Karpas-422 (cell line): ENCODE measurements at places on chromosomes 1 and 21.

- DNase-seq: no peak
These were observed 74.5 kb downstream of the ITPKB start for GRCh38 chr1:226664413-226665101.

- no peak for DNase-seq
These were observed 804.6 kb upstream of the ADGRL4 start for GRCh38 chr1:79811173-79811572.

- no peak for DNase-seq
These were observed 109.0 kb downstream of the HIVEP3 start for GRCh38 chr1:41809692-41810091.

DNA sequence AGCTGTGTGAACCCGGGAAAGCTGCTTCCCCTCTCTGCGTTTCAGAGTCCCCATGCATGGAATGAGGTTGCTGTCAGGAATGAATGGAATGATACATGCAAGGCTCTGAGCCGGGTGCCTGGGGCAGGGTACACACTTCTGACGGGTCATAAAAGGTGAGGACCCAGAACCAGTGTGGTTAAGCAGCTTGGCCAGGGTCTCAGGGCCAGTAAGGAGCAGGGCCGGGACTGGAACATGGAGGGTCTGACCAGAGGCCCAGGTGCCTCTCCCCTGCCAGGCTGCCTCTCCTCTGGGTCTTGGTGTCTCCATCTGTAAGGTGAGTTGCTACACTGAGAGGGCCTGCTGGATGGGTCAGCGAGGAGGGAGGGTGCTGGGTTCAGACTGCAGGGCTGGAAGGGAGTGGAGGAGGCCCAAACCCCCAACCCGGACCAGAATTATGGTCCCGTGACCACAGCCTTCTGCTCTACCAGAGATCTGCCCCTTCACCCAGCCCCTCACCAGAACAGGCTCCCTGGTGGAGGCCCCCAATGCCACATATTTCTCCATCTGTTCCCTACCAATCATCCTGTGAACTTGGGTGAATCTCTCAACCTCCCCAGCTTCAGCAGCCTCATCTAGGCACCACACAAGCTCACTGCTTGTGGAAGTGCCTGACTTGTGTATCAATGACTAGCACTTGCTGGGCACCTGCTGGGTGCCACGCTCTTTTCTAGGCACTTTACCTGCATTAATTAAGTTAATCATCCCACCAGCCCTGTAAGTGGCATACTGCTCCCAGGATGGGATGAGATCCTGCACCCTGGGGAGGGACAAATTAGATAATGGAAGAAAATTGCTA is 16.2 kb upstream of the LRP8 start:
- DNase-seq: no peak

GRCh38 chr21:14070049-14070893 is 140.5 kb downstream of the LIPI start:
- DNase-seq: no peak

- no peak for DNase-seq
These were observed 10.7 kb downstream of the SPEN start for GRCh38 chr1:15858069-15858670.

DNA sequence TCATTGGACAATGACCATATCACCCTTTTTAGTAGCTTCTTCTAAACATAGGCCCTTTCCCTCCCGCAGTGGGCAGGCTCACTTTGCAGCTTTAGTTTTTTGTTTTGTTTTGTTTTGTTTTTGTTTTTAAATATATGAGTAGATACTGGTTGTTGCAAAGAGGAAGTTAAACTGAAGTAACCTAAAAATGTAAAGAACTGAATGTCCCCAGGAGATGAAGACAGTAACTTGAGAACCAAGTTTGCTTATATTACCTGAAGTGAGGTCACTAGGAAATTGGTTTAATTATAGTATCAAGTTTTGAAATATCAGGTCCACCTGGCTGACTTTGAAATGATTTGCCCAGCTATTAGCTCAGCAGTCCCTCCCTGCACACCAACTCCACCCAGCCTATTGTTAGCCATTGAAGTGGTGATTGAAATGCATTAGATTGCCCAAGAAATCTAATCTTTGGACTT is 18.2 kb downstream of the SMAP2 start:
- peak; percentile 66 for DNase-seq

DNA sequence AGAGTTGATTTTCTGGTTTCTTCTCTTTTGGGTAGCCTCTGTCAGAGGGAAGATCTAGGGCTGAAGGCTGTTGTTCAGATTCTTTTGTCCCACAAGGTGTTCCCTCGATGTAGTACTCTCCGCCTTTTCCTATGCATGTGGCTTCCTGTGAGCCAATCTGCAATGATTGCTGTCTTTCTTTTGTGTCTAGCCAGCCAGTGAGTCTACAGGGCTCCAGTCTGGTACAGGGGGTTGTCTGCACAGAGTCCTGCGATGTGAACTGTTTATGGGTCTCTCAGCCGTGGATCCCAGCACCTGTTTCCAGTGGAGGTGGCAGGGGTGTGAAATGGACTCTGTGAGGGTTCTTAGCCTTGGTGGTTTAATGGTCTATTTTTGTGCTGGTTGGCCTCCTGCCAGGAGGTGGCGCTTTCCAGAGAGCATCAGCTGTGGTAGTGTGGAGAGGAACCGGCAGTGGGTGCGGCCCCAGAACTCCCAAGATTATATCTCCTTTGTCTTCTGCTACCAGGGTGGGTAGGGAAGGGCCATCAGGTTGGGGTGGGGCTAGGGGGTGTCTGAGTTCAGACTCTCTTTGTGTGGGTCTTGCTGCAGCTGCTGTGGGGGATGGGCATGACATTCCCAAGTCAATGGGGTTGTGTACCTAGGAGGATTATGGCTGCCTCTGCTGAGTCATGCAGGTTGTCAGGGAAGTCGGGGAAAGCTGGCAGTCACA is 81.3 kb upstream of the C21orf91 start:
- peak; percentile 46 for DNase-seq

DNA sequence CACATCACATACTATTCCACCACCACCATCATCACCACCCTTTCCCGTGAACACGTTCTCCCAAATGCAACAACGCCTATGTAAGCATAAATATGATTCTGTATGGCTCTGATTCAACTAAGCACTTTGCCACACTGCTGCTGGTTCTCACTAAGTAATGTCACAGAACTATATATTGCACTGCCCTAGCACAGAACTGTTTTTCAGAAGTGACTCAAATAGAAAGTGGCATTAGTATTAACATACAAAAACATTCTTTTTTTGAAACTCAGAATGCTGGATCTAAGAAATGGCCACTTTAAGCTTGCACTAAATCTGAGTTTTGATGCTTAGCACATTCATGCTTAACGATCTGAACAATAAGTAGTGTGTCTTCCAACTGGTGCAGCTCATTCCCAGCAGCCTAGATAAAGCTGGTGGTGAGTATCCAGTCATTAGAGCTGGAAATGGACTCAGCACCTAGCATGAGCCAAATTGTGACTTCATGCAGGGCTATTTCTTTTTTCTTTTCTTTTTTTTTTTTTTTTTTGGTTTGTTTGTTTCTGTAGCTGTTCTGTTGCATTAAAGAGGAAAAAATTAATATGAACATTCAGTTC is 46.2 kb upstream of the ZC3H11B start:
- no peak for DNase-seq

DNA sequence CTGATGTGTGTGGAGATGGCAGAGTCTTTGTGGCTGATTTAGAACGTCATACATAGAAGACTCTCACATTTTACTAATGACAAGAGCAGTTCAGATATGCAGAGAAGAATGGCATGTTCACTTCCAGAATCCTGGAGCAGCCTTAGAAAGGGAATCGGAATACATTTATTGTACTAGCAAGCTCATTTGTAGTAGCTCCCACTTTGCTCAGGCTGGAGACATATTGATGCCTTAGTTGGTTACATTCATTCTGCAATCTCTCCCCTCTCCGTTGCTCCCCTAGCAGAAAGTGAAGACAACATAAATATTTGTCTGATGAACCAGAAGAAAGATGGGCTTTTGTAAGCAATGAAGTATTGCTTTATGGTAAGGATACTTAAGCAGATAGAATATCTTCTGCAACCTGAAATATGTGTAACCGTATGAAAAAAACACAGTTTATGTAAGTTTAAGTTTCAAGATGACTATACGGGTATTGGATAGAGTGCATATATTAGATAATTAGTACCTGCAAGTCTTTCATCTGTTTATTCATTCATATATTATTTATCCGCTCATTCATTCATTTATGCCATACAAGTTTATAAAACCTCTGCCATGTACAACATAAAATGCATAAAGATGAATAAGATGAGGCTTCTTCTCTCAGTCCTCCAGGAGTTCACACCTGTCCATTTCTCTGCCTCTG is 135.7 kb downstream of the CNIH3 start:
- no peak for DNase-seq

DNA sequence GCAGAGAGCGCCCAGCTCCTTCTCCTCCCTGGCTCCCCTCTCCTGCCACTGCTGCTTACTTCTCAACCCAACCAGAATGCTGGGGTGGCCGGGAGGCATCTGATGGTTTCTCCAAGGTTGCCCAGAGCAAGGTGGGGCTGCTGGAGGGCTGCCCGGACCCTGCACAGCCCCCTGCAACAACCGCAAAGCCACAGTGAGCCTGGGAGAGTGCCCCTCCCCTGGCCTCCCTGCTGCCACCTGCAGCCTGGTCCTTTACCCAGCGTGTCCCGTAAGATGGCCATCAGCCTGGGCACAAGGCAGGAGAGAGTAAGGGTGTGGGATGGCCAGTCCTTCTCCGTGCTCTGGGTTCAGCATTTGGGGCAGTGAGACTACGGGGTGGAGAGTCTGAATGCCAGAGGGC is 17.0 kb downstream of the MX2 start:
- DNase-seq: no peak

- no peak for DNase-seq
These were observed 690.7 kb downstream of the NCAM2 start for GRCh38 chr21:21688889-21689288.

DNA sequence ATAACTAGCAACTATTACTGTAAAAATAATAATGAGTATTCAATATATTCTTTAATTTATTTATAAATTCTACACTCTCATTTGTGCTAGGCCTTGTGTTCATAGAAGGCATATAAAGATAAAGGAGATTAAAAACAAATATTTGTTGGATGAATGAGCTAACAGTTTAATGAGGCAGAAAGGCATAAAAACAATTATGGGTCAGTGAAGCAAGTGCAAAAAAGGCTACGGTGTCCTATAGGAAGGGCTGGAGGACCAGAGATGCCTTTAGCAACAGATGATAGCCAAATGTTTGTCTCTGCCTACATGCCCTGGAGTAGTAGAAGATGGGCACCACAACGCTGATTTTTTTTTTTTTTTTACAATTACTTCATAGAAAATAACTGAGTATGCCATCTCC is 45.7 kb downstream of the PTGS2 start:
- no peak for DNase-seq

GRCh38 chr1:19209990-19210771 is at the start of gene UBR4:
TSS of gene UBR4 (minus strand) at chr1:19210266. CDS start at chr1:19210248, 18 bp downstream.
- peak; percentile 98 for DNase-seq

DNA sequence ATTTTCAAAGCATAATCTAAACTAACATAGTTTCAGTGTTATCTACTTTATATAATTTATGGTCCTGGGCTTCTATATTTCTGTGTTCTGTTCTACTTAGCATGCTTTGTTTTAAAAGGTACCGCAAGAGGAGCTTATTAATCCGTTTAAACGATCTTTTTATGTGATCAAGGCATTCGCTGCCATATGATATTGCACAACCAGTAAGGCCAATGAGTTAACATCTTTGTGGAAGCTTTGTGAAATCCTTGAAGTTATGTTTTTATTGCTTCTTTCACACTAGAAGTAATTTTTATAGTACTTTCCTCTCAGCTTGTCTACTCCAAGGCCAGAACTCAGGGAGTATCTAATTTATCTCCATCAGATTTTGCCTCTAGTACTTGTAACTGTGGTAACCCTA is 8.9 kb downstream of the LRRC8C start:
- no peak for DNase-seq

GRCh38 chr1:240737766-240738265 is 125.9 kb upstream of the GREM2 start:
- DNase-seq: no peak

- DNase-seq: no peak
These were observed 44.0 kb upstream of the LRP8 start for GRCh38 chr1:53371851-53372250.

- no peak for DNase-seq
These were observed 68.3 kb upstream of the ABCD3 start for GRCh38 chr1:94349853-94350252.

DNA sequence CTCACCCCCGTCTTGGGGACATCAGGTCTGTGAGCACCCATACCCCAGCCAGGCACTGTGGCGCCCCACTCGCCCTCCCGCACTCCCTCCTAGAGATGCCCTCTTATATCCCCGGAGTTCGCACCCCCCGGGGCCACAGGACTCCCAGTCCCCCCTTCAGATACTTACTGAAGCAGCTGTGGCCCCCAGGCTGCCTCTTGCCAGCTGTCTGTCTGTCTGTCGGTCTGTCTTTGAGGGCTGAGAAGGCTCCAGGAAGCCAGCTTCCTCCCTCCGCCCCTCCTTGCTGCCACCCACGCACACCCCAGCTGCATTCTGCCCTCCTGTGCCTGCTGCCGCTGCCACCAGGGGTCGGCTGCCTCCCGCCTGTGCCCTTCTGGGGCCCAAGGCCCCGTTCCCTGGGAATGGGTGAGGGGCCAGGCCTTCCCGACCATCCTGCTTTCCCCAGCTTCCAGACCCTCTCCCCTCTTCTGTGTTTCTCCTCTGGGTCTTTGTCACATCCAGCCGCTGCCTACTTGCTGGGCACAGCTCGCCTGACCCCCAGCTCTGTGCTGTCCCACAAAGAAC is at the start of gene PTPN7:
TSS of gene PTPN7 (minus strand) at position 226 of the 564 bp plus-strand sequence. CDS start 1,200 bp downstream, outside the sequence.
- peak; percentile 88 for DNase-seq

- peak; percentile 74 for DNase-seq
These were observed 8.3 kb downstream of the CDKN2C start for GRCh38 chr1:50978144-50978851.

- no peak for DNase-seq
These were observed 174.0 kb downstream of the TOMM20 start for GRCh38 chr1:234954613-234955012.

GRCh38 chr21:39637971-39638240 is 25.2 kb downstream of the B3GALT5 start:
- DNase-seq: no peak

DNA sequence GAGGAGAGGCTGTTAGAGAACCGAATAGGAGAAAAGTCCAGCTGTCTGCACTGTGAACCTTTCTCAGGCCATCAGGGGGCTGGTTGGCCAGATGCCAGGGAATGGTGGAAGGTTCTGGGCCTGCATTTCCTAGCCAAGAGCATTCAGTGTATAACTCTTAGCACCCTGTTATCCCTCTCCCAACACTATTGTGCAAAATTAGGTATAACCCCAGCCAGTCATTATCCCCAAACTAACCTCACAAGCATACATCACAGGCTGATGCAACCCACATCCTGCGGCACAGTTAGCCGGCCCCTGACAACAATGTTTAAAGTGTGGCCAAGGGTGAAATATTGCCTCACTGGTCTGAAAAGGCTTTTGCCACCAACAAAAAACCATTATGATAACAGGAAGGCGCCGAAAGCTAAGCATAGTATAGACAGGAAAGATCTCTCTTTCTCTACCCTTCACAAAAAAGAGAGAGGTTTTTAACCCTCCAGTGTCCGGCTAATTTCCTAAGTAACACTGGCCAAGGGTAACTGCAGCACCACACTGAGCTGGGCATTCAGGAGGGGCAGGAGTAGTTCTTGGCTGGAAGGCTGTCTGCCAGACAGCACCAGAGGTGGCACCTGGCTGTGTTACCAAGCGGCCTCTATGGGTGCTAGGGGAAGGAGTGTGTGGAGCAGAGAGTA is 77.3 kb upstream of the BCAR3 start:
- no peak for DNase-seq
